Stimulated activated CD4-positive, alpha-beta T cell treated with anti-CD3 and anti-CD28 coated beads, Interleukin-1b, Interleukin-23, amount 100 ng/mL, for 1 hour (primary cell): ENCODE measurements at places on chromosomes 16 and 17.

DNA sequence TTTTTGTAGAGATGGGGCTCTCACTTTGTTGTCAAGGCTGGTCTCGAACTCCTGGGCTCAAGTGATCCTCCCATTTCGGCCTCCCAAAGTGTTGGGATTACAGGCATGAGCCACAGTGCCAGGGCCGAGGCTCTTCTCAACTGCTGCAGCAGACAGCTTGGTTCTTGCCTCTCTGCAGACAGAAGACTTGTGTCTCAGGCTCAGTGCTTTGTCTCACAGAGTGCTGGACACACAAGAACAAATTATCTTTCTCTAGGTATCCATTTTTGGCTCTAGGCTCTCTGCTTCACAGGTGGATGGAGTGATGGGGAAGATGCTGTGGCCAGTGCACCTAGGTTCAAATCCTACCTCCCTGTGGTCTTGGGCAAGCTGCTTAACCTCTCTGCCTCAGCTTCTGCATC is 80.8 kb upstream of the RNU2-1 start:
- no peak for DNase-seq

GRCh38 chr17:2239170-2239551 is 64.4 kb downstream of the SMG6 start:
- no peak for DNase-seq

- no peak for DNase-seq
Measured at GRCh38 chr17:8674344-8675305, 44.1 kb upstream of the MYH10 start.

DNA sequence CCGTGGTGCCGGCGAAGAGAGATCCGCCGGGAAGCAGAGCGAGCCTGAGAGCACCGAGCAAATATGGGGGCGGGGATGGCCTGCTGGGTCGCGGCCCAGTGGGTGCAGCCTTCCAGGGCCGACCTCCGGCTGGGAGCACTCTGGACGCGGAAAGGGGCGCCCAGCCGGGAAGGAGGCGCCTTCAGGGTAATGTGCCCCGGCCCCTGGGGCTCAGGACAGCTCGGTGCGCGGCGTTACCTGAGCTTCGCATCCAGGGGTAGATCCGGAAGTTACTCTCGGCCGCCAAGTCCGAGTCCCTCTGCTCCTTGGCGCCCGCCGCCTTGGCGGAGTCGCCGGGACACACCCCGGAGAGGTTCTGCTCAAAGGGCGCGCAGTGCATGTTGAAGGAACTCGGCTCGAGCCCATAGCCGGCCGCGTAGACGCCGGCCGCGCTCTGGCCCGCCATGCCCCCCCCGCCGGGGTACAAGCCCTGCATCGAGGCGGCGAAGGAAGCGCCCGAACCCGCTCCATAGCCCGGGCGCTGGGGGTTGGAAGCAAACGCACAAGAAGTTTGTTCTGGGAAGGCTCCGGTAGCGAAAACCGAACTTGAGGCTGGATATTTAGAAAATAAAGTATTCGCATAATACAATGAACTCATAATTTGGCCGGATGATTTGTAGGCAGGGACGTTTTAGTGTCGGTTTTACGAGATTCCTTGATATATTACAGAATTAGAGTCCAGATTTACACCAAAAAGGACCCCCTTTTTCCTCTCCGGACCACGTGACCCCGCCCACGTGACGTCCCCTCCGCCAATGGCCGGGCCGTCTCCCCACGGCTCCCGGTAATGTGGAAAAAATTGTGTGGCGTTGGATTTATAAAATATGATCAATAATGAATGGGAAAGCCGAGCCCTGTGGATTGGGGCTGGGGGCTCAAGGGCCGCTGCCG is at the start of gene HOXB7:
TSS of gene HOXB7 (minus strand) at position 736 of the 930 bp plus-strand sequence. CDS start at position 637, 99 bp downstream.
- DNase-seq, result no peak

DNA sequence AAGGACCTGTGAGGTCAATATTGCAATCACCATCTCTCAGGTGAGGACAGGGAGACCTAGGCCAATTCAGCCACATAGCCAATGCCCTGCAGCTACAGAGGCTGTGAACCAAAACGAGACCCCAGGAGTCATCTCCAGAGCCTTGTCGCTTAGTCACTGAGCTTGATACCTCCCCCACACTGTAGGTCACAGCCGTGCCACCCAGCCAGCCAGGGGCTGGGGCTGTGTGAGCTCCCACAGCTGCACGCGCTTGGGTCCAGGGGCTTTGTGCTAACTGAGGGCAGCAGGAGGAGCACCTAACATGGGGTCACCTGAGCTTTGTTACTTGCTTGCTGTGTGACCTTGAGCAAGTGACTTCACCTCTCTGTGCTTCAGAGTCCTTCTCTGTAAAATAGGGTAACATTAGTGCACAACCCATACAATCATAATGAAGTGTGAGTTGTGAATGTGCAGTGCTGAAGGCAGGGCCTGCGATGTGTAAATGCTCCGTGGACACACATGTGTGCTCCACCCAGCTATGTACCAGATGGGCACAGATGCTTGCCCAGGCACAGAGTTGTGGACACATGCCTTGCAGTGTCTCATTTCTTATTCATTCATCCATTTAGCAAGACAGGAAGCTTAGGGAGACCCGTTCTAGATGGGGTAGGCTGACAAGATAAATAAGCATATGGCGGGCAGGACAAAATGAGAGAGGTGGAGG is 25.9 kb downstream of the SBK1 start:
- no peak for DNase-seq

GRCh38 chr16:84042879-84043485 is 387 bp upstream of the SLC38A8 start:
- DNase-seq, result no peak

DNA sequence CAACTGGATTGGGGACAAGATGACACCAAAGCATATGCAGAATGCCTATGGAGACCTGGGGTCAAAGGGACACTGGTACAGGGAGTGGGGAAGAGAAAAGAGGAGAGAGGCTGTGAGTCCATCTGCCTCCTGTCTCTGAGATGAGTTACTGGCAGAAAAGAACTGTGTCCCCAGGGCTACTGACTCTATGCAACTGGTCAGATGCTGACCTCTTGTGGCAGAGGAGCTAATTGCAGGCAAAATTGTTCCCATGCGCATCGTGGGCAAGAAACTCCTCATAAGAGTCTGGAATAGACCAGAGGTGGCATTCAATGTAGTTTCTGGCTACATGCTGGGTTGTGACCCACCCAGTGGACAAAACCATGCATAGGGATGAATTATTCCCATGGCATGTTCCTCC is 26.1 kb upstream of the MLKL start:
- DNase-seq, result no peak

DNA sequence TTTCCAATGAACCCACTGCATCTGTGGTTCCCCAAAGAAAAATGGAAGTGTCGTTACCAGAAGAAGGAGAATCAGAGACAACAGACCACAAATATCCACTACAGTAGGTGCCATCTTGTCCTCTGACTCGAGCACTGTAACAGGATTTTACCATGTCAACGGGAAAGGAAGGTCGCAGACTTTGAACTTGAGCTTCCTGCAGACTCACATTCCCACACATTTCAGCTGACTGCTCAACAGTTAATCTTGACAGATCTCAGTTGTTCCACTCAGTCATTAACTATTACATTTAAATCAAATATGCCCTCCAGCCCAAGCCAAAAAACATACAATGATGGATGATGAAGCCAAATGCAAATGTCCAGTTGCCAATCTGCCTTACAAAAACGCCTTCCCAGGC is 37.0 kb downstream of the GAS7 start:
- DNase-seq, result no peak

DNA sequence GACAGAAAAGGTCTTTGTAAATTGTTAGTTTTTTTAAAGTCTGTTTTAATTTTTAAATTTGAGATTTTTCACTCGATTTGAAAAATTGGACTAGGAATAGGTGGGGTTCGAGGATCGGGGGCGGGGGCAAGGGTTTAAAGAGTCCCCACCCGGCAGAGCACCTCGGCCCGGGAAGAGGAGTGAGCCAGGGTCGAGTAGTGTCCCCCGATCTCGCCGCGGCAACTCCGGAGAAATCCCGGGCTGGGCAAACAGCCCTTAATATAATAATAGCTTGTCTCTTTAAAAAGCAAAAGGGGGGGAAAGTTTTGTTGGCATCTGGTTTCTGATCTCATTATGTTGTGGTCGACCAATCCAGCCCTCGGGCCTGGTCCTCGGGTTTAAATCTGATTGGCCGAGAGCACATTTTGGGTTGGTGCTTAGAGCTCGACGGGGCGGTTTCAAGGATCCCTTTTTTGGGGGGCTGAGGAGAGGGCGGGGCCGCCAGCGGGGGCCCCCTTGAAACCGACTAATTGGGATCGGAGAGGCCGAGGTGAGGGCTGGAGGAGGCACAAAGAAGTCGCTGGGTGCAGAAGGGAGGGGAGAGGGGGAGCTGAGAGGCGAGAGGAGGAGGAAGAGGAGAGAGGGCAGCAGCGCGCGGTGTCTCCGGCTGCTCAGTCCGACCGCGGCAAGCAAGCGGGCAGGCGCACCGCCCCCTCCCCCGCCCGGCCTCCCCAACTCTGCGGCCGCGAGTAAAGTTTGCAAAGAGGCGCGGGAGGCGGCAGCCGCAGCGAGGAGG is at the start of gene FZD2:
TSS of gene FZD2 (plus strand) at position 653 of the 775 bp plus-strand sequence. CDS start 205 bp downstream, outside the sequence.
- DNase-seq, result no peak

DNA sequence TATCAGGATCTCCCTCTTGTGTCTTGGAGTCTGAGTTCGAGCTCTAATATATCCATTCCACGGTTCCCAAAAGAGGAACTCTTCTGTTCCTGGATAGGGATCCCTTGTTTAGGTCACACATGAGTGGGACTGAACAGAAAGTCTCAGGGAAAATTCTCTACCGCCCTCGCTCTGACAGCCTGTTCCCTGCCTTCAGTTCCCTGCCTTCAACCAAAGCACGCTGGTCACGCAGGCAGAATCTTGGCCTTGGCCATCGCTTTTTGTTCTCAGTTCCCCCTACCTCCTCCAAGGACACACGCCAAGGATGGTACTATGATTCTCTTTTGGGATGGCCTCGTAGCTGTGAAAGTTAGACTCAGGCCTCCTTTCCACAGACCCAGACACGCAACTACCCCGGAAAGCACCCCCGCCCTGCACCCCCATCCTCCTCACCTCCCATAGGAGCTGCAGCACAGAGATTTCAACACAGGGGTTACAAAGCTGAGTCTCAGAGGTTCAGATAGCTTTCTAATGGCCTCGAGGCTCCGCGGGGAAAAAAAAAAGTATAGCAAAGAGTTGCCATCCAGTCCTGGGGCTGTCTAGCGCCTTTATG is 1.5 kb upstream of the SHISA6 start:
- DNase-seq, result no peak
